ENCODE measurements at places on chromosomes 6 and 20.

- DNase-seq: no peak
These were observed 138.7 kb downstream of the FOXO3 start for GRCh38 chr6:108699290-108700041.

- DNase-seq: no peak
These were observed 5.0 kb upstream of the PTPRK start for GRCh38 chr6:128525406-128525805.

GRCh38 chr20:33443006-33443511 is 504 bp downstream of the SNTA1 start:
- DNase-seq: no peak

- DNase-seq: no peak
These were observed 262.1 kb downstream of the FOXC1 start for GRCh38 chr6:1871724-1872315.

- no peak for DNase-seq
These were observed 136.7 kb upstream of the EEF1E1 start for GRCh38 chr6:8238773-8239683.

GRCh38 chr6:257774-258173 is 34.5 kb upstream of the DUSP22 start:
- no peak for DNase-seq

- no peak for DNase-seq
These were observed 81.9 kb upstream of the CCN6 start for GRCh38 chr6:111971866-111972532.

GRCh38 chr6:44738601-44739146 is 351.2 kb downstream of the CDC5L start:
- DNase-seq: no peak

DNA sequence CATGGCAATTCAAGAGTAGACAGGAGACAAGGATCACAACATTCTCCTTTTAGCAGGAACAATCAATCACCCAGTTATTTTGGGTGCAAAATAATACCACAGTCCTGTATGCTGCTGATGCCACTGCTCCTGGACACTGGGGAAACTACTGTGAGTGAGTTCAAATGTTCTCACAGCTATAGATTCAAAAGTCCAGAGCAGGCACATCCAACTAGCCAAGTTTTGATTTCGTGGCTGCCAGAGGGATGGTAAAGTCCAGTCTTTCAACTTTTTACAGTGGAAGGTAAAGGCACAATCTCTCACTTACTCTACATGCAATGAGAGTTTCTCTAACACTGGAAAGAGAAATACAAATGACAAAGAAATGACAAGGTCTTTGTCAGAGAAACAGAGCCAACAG is 26.9 kb upstream of the TSHZ2 start:
- DNase-seq: no peak

Data from AML-193 (cell line).